Globus pallidus (tissue), 1 donor: ENCODE measurements at places on chromosomes 5 and 9.

DNA sequence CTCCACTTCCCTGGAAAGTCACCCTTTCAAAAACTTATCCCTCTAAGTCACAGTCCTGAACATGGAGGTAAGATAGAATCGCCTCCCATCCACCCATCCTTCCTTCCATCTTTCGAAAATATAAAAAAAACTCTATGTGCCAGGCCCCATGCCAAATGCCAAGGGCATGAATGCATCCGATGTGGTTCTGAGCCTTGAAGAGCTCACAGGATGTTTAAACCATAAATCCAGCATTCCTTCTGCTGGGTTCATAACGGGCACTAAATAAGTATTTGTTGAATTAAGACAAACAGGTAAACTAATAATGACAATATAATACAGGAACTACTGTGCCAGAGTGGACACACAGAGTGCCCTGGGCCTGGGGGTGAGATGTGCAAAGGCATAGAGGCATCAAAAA lies 147.3 kb downstream of the TTLL11 start:
- DNase-seq: no peak

GRCh38 chr9:137365552-137366444 lies 57.2 kb downstream of the EXD3 start:
- no peak for DNase-seq

GRCh38 chr9:109683521-109683920 lies 96.5 kb upstream of the PALM2AKAP2 start:
- no peak for DNase-seq

GRCh38 chr5:1743061-1743768 lies 56.4 kb downstream of the MRPL36 start:
- no peak for DNase-seq
